ENCODE measurements at places on chromosomes 3 and 15. TPM values are rescaled to one million over a fixed set of nuclear protein-coding genes. Genes with fewer than 3 reads are reported as not detected.

AGTR1 gene
- total RNA-seq: not detected

PDZRN3 gene
- not detected for total RNA-seq

PRR20G gene
- not detected for total RNA-seq

LPCAT4 gene
- 80.8 TPM for total RNA-seq

AGBL1 gene
- not detected for total RNA-seq

CSPG4 gene
- total RNA-seq: not detected

PLCL2 gene
- total RNA-seq: 14.9 TPM

SMCO1 gene
- total RNA-seq: not detected

ZNF660 gene
- 0.21 TPM for total RNA-seq

ATP13A4 gene
- total RNA-seq: 0.31 TPM

C3orf22 gene
- total RNA-seq: not detected

SGO1 gene
- total RNA-seq: 17.8 TPM

TF gene
- total RNA-seq: 0.02 TPM

DPPA2 gene
- total RNA-seq: not detected

NR2F2 gene
- not detected for total RNA-seq

PSTPIP1 gene
- total RNA-seq: 218 TPM

ZBTB38 gene
- total RNA-seq: 20.0 TPM

CELSR3 gene
- total RNA-seq: 11.6 TPM

DNASE1L3 gene
- total RNA-seq: not detected

YEATS2 gene
- total RNA-seq: 54.2 TPM

IL12A gene
- 0.34 TPM for total RNA-seq

GOLGA8K gene
- 0.32 TPM for total RNA-seq

SKOR1 gene
- 0.21 TPM for total RNA-seq

ANKRD34C gene
- not detected for total RNA-seq

C2CD4A gene
- total RNA-seq: 0.17 TPM

HACD2 gene
- total RNA-seq: 31.5 TPM

HOMER2 gene
- 21.3 TPM for total RNA-seq

GHSR gene
- total RNA-seq: not detected

PLAAT1 gene
- total RNA-seq: not detected

LMOD3 gene
- total RNA-seq: not detected

SERPINI2 gene
- total RNA-seq: not detected

FOXB1 gene
- total RNA-seq: 1.2 TPM

CDHR4 gene
- total RNA-seq: not detected

Data from activated T-helper 1 cell treated with anti-CD3 and anti-CD28 coated beads, Interleukin-12 subunit alpha, Interleukin-12 subunit beta, Interleukin-2, Interleukin-4 antibody, amounts not matched to agents 30 ng/mL and 10 ng/mL and 1 ng/mL, durations not matched to agents 14 hours and 24 hours and 36 hours (primary cell).